Chondrocyte (in vitro differentiated cells): ENCODE measurements at places on chromosomes 5 and 9. TPM values are rescaled to one million over a fixed set of nuclear protein-coding genes. Genes with fewer than 3 reads are reported as not detected.
A peak's percentile ranks its signal among the peaks of the same experiment; 100 is the strongest.

Gene CTXN3
- total RNA-seq, result not detected in 3 replicates

Gene NRARP
- 0.39 to 6.9 TPM (median 6.7 TPM) in 3 replicates for total RNA-seq

Gene C9orf43
- 0.19 to 0.37 TPM in 2 of 3 replicates, not detected in the other for total RNA-seq

Gene FBXO10
- 13.2 to 15.9 TPM (median 15.2 TPM) in 3 replicates for total RNA-seq

Gene SMIM33
- total RNA-seq, result not detected in 3 replicates

Gene NIM1K
- 0.41 to 0.67 TPM (median 0.44 TPM) in 3 replicates for total RNA-seq

Gene GLDC
- 0.25 to 0.48 TPM (median 0.44 TPM) in 3 replicates for total RNA-seq

Gene ZNF300
- 4.0 to 8.6 TPM (median 4.2 TPM) in 3 replicates for total RNA-seq

- no peaks in the 10 kb centered on the region for H3K36me3 ChIP-seq
- no peaks in the 10 kb centered on the region for H3K27me3 ChIP-seq
- no peak overlapping the region for H3K4me3 ChIP-seq
- DNase-seq, result no peak
- H3K4me1 ChIP-seq, result peaks cover 7% of the 10 kb centered on the region
Observed at GRCh38 chr9:3035579-3036332, 191.9 kb upstream of the PUM3 start.

DNA sequence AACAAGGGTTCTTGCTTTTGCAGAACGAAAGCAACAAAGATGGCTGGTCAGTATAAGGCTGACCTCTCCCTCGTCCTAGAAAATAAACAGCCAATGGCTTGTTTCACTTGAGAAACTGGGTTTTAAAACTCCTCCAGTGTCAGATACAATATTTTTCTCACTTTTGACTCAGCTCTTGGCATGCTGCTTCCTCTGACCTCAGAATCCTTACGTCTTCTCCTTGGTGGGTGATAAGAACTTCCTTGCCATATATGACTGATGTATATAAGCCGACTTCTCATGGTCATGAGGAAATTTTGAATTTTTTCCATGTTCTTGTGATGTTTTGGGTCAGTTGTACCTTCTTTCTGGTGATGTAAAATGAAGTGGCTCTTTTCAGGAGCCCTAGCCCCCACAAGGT lies 3.8 kb downstream of the ZNF618 start:
- H3K27me3 ChIP-seq, result no peaks in the 10 kb centered on the region
- no peak overlapping the region for H3K4me3 ChIP-seq
- no peak overlapping the region for H3K27ac ChIP-seq

- H3K27me3 ChIP-seq, result no peaks in the 10 kb centered on the region
- H3K4me1 ChIP-seq, result peaks cover 20% of the 10 kb centered on the region
- no peak overlapping the region for H3K4me3 ChIP-seq
- H3K27ac ChIP-seq, result peak overlapping the region; percentile 74
Observed at GRCh38 chr5:173035904-173036707, 20.0 kb upstream of the CREBRF start.

- peaks cover 6% of the 10 kb centered on the region for H3K4me1 ChIP-seq
- H3K4me3 ChIP-seq, result no peak overlapping the region
- H3K36me3 ChIP-seq, result peaks cover 1% of the 10 kb centered on the region
Observed at GRCh38 chr9:22031655-22032411, 22.7 kb upstream of the CDKN2B start.

DNA sequence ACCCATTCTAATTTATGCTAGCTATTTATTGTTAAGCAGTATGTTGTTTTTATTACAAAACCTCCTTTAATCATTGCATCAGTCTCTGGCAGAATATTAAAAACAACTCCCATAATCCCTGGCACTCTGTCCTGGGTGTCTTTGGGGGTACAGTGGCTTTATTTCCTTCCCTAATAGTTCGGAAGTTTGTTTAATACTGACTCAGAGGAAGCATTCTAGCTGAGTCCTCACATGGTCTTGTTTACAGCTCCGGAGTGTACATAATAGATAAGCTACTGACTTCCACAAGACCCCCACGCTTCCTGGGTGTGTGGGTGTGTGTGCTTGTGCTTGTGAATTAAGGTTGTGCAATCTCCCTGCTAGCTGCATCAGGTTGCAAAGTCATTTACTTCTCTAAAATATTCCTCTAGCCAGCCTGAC lies 149.8 kb upstream of the CDKN2B start:
- no peak overlapping the region for H3K4me3 ChIP-seq
- peaks cover 2% of the 10 kb centered on the region for H3K27me3 ChIP-seq
- peaks cover 39% of the 10 kb centered on the region for H3K4me1 ChIP-seq
- H3K27ac ChIP-seq, result no peak overlapping the region

DNA sequence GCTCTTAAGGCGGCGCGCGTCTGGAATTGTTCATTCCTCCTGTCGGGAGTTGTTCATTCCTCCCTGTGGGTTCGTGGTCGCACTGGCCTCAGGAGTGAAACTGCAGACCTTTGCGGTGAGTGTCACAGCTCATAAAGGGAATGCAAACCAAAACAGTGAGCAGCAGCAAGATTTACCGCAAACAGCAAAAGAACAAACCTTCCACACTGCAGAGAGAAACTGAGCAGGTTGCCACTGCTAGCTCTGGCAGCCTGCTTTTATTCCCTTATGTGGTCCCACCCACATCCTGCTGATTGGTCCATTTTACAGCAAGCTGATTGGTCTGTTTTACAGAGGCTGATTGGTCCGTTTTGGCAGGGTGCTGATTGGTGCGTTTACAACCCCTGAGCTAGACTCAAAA lies 1365.3 kb upstream of the WWC1 start:
- H3K36me3 ChIP-seq, result no peaks in the 10 kb centered on the region
- no peak overlapping the region for H3K4me3 ChIP-seq
- DNase-seq, result no peak
- H3K27me3 ChIP-seq, result no peaks in the 10 kb centered on the region
- no peak overlapping the region for H3K27ac ChIP-seq

GRCh38 chr9:109098171-109098959 lies 21.4 kb downstream of the TMEM245 start:
- H3K36me3 ChIP-seq, result peaks cover 6% of the 10 kb centered on the region
- peaks cover 60% of the 10 kb centered on the region for H3K4me1 ChIP-seq
- DNase-seq, result no peak
- no peak overlapping the region for H3K4me3 ChIP-seq
- peak overlapping the region; percentile 84 for H3K27ac ChIP-seq
- H3K27me3 ChIP-seq, result no peaks in the 10 kb centered on the region

- peaks cover 1% of the 10 kb centered on the region for H3K36me3 ChIP-seq
- peaks cover 7% of the 10 kb centered on the region for H3K27me3 ChIP-seq
- no peak overlapping the region for H3K4me3 ChIP-seq
Observed at GRCh38 chr9:89844075-89844474, 239.3 kb downstream of the GADD45G start.

DNA sequence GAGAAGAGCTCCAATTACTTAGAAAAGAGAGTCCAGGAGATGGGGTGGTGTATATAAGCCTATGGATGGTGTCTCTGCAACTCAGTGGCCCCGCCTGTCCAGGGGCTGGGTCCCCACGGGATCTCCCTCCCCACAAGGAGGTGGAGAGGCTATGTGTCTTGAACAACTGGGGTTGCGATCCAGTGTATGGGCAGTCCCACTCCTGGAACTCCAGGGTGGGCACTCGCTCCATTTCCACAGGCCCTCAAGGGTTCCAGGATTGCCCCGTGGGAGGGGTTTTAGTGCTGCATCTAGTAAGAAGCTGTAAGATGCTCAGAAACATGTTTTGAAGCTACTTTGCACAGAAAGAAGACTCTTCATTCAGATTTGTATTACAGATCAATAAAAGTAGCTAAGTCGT lies 558 bp upstream of the SMAD5 start:
- DNase-seq, result no peak
- H3K4me3 ChIP-seq, result peak overlapping the region; percentile 82
- no peaks in the 10 kb centered on the region for H3K36me3 ChIP-seq
- H3K4me1 ChIP-seq, result peaks cover 44% of the 10 kb centered on the region
- H3K27ac ChIP-seq, result peak overlapping the region; percentile 95
- peaks cover 3% of the 10 kb centered on the region for H3K27me3 ChIP-seq

GRCh38 chr5:158212917-158213316 lies 354.0 kb upstream of the CLINT1 start:
- peaks cover 1% of the 10 kb centered on the region for H3K36me3 ChIP-seq
- no peak for DNase-seq
- no peak overlapping the region for H3K27ac ChIP-seq

GRCh38 chr9:27514551-27514950 lies 9.5 kb upstream of the IFNK start:
- DNase-seq, result no peak
- H3K27me3 ChIP-seq, result peaks cover 2% of the 10 kb centered on the region
- H3K36me3 ChIP-seq, result no peaks in the 10 kb centered on the region
- H3K27ac ChIP-seq, result no peak overlapping the region
- H3K4me1 ChIP-seq, result no peaks in the 10 kb centered on the region
- H3K4me3 ChIP-seq, result no peak overlapping the region
